ENCODE measurements at places on chromosomes 1 and 21.

GRCh38 chr1:174680101-174680500 is 232.3 kb downstream of the GPR52 start:
- no peak for DNase-seq

- DNase-seq, result no peak
Observed at GRCh38 chr21:32807717-32808380, 36.3 kb upstream of the PAXBP1 start.

GRCh38 chr1:119908661-119909060 is 12.3 kb upstream of the ADAM30 start:
- no peak for DNase-seq

GRCh38 chr1:116297495-116298212 is 75.4 kb upstream of the ATP1A1 start:
- no peak for DNase-seq

DNA sequence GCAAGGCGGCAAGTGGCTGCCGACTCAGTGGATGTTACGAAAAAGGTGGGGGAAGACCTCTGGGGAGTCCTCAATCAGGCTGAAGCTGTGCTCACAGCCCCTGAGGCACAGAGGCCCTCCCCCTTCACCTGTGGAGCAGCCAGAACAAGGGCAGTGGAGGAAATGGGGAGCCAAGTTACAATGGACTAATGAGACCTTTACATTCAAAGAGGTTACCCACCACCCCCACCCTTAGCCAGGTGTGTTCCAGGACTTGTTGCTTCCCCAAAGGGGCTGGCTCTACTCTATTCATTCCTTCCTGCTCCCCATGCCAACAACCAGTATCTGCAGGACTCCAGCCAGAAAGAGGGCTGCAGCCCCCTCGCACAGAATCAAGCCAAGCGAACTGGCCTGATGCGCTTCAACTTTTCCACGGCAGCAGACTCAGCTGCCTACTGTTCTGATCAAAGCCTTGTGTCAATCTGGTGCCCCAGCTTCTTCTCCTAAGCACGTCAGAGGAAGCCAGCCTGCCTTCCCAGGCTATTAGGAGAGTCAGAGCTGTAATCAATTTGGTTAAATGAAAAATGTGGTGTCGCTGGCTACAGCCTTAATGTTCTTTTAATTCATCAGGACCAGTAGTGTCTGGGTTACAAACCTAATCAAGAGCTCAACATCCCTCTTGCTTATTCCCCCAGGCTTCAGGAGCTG is 1.8 kb upstream of the SYT2 start:
- no peak for DNase-seq
